Sciatic nerve (tissue), 2 donors: ENCODE measurements at places on chromosomes 1 and 21.

DNA sequence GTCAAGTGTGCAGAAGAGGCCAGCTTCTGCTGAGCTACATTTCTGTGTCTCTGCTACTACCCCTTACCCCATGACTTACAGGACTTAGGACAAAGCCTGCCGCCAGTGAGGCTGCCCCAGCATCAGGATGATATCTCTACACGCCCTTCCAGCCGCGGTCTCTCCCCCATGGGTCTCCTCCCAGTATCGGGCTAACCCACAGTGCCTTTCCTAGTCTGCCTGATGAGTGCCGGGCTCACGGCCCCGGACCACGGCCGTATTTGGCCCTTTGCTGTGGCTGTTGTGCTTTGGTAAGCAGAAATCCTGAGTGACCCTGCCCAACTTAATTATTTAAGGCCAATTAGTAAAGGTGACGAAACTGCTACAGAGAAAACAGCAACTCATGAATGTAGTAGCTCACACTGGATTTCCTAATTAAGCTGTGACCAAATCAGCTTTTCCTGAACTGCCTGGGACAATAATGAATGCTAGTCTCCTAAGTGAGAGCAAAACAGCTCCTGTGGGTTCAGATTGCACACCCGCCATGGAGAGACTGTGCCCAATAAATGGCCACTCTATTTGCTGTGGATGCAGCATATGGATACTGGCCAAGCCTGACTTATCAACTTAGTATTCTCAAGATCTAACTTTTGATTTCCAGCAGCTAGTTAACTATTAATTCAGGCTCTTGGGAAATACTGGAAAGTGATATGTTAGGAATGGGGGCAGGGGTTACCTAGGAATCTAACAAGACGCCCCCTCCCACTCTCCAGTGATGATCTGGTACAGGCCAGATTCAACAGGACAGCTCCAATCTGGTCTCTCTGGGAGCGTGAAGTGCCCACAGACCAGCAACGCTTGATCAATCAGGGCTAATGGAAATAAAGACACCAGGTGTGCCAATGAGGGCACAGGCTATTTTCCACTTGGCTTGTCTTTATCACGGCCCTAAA lies 123.3 kb upstream of the IFFO2 start:
- no peak for DNase-seq

GRCh38 chr1:64295561-64295960 lies 92.1 kb downstream of the UBE2U start:
- no peak for DNase-seq

- DNase-seq = no peak
These were observed 316 bp downstream of the AP4B1 start for GRCh38 chr1:113904293-113904673.

DNA sequence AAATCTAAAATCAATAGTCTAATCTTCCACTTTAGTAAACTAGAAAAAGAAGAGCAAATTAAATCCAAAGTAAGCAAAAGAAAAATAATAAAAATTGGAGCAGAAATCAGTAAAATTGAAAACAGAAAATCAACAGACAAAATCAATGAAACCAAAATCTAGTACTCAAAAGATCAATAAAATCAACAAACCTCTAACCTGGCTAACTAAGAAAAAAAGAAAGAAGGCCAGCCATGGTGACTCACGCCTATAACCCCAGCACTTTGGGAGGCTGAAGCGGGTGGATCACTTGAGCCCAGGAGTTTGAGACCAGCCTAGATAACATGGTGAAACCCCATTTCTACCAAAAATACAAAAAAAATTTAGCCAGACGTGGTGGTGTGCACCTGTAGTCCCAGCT lies 22.8 kb downstream of the PDIK1L start:
- no peak for DNase-seq

DNA sequence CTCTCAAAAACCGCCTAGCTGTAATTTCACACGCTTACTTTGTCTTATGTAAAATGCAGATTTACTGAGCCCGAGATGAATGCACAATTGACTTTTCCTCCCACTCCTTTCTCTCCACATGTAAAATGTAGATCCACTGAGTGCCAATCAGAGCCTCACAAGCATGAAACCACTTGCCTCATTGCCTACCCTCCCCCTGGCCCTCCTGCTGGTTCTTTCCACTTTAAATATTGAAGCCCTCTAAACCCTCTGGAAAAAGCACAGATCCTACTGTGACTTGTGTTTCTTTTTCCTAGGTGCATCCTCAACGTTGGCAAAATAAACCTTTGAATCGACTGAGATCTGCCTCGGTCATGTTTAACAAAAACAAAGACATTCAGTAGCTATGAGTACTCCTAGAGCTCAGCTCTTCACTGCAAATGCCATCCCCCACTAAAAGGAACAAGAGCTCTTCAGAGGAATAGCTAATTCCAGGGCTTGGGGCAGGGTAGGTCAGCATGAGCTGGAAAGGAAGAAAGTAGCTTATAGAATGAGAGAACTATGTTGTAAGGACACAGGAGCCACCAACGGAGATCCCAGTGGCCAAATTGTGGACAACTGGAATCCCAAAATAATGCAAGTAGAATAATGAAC lies 365.5 kb upstream of the RUNX1 start:
- DNase-seq = no peak

- DNase-seq = no peak
These were observed 215.4 kb upstream of the PROX1 start for GRCh38 chr1:213772128-213773063.

DNA sequence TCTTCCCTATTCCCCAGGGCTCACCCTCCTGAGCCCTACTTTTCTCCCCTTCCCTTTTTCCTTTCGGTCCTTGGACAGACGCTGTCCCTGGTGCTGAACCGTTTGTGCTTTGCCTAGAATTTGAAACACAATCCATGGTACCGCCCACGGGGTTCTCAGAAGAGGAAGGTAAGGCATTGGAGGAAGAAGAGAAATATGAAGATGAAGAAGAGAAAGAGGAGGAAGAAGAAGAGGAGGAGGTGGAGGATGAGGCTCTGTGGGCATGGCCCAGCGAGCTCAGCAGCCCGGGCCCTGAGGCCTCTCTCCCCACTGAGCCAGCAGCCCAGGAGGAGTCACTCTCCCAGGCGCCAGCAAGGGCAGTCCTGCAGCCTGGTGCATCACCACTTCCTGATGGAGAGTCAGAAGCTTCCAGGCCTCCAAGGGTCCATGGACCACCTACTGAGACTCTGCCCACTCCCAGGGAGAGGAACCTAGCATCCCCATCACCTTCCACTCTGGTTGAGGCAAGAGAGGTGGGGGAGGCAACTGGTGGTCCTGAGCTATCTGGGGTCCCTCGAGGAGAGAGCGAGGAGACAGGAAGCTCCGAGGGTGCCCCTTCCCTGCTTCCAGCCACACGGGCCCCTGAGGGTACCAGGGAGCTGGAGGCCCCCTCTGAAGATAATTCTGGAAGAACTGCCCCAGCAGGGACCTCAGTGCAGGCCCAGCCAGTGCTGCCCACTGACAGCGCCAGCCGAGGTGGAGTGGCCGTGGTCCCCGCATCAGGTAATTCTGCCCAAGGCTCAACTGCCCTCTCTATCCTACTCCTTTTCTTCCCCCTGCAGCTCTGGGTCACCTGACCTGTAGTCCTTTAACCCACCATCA lies 10.4 kb downstream of the BCAN start:
- no peak for DNase-seq
